ENCODE measurements at places on chromosomes 6 and 20. TPM values are rescaled to one million over a fixed set of nuclear protein-coding genes. Genes with fewer than 3 reads are reported as not detected.

DNA sequence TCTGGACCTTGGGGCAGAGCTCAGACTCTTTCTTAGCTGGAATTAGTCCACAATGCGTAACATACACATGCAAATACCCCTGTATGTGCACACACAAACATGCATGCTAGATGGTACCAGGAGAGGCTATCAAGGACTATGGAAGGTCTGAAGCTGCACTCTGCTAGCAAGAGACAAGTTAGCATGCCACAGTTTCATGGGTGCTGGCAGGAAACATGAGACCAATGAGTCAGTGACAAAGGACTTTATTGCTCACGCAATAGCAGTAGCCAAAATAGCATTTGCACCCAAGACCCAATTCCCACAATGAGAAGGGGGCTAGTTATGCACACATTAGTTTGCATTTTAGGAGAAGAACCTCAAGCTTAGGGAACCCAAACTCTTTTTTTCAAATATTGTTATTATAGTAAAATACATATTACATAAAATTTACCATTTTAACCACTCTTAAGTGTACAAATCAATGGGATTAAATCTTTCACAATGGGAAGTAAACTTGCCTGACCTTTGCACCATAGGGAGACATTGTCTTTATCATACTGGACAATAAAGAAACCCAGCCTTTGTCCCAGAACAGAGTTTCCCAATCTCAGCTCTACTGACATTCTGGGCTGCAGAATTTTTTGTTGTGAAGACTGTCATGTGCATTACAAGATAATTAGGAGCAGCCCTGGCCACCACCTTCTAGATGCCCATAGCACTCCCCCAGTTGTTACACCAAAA is 69.1 kb downstream of the NRSN1 start:
- no peak for DNase-seq

DNA sequence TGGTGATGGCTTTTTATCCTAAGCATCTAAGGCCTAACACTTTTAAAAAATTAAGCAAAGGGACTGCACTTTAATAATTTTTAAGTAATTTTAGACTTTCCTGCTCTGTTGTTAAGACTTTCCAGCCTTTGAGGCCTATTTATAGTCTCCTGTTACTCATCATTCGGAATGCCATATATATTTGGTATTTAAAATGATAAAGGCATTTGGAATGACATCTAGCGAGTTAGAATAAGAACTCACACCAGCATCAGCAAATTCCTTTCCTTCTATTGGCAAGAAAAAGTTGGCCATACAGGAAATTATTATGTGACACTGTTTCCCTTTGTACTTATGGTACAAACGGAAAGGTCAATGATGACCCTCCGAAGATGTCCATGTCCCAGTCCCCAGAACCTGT is 88.1 kb upstream of the STMND1 start:
- DNase-seq, result peak; percentile 30

DNA sequence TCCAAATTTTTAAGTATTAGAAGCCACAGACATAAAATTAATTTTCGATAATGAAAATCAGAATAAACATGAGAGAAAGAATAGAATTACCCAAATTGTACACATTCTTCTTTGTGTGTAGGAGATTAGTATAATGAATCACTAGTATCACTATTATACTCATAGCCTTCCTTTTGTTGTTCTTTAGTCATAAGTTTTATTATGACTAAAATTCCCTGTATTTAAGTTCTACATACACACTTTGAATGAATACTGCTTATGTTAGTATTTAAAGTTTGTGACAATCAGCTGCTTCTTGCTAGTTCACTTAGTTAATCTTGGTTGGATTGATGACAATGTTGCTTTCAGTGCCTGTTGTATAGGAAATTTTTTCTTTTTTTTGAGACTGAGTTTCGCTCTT is 72.7 kb downstream of the CCDC170 start:
- no peak for DNase-seq

DNA sequence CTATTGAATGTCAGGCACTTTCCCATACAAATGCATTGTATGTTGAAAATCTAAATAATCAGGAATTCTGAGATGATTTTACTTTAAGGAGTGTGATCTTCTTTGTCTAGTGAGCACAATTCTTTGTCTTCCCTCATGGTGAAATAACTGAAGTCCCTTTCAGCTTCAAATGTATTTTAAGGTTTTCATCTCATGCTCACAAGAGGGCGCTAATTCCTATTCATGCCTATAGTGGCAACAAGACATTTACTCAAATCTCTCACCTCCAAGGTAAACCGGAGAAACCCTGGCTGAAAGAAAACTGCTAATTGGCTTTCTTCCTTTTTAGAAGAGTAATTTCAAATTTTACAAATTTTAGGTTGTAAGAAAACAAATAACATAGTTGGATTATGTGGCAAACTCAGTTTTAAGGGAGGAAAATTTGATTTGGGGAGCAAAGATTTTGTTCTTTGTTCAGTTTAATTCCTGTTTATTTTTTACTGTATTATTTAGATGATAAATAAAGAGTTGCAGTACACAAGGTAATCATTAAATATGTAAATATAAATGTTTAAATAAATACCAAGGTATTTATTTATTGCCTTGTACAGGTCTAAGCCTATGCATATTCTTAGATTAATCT is 69.1 kb downstream of the SLC35F1 start:
- DNase-seq, result peak; percentile 64

- DNase-seq, result peak; percentile 91
Measured at GRCh38 chr6:84979541-84979940, 215.1 kb upstream of the TBX18 start.

GRCh38 chr6:107741191-107741680 is 82.9 kb downstream of the SCML4 start:
- DNase-seq, result no peak

GRCh38 chr6:20976391-20976918 is 442.2 kb downstream of the CDKAL1 start:
- no peak for DNase-seq

- DNase-seq, result no peak
Measured at GRCh38 chr6:111118826-111119225, 31.5 kb downstream of the SLC16A10 start.

DNA sequence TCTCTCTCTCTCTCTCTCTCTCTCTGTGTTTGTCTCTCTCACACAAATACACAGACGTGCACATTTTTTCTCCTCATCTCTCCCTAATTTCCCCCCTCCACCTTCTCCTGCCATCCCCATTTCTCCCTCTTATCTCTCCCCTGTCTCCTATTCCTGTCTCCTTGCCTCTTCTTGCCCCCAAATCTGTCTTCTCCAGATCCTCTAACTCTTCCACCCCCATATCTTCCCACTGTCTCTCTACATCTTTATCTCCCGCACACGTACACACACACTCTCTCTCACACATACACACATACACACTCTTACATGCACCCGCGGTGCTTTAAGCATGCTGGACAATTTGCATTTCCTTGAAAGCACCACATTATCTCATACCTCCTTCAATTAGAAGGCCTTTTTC is 15.9 kb downstream of the KIZ start:
- no peak for DNase-seq

GRCh38 chr6:137352859-137353258 is 133.7 kb upstream of the IFNGR1 start:
- DNase-seq, result no peak

DNA sequence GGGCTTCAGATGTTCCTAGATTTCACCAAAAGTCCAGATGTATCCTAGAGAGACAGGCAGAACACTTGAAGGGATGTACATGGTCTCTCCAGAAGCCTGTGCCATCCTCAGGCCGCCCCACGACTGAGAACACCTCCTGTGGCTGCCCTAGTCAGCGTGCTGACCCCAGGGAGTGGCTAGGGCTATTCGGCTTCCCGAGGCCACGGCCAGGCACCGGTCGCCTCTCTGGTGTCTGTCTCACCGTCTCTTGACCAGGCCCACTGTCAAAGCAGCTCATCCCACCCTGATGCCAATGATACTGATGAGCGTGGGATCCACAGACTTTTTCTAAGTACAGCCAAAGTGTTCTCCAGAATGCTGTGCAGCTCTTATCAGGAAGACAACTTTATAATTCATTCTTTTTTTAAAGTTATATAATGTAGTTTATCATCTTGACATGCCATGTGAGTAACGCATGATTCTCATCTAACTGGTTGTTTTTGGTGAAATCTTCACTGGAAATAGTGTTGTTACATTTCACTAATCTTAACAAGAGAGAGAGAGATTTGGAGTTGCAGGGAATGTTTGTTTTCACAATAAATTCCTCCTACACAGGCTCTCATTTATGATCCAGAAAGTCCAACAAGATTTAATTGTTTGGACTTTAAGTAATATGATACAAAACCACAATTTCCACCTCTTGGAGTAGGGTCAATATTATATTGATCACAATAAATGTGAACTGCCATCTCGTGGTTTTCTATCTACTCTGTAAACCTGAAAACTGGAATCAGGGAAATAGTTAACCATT is 41.7 kb upstream of the KLHL31 start:
- DNase-seq, result no peak

DNA sequence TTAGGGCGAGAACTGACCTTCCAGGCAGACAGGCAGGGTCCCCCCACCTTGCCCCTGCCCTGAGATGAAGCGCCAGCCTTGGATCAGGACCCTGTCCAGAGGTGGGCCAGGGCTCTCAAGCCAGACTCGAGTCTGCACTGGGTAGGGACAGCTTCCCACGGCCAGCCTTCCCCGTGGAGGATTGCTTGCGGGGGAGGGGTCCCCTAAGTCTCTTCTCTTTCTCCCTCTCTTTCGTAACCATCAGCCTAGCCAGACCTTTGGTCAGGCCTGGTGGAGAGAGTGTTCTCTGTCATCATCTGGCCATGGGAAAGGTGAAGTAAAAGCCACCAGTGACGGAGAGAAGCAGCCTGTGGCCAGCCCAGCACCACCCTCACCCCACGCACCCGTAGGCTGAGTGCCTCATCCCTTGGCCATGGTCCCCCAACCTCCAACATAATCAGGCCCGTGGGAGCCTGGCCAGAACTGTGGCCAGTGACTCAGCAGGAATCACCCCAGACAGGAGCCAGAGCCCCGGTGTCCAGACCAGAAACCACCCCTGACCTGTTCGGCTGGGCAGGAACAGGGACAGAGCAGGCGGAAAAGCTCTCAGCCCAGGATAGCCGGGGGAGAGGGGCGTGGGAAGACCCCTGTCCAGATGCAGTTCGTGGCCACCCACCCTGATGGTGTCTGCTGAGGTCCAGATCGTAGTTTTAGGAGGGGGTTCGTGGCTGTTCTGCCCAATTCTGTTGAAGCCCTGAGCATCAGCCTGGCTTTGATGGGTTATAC is 47.1 kb downstream of the SNAI1 start:
- DNase-seq, result peak; percentile 90

- no peak for DNase-seq
Measured at GRCh38 chr6:118280210-118280609, 267.9 kb upstream of the PLN start.

DNA sequence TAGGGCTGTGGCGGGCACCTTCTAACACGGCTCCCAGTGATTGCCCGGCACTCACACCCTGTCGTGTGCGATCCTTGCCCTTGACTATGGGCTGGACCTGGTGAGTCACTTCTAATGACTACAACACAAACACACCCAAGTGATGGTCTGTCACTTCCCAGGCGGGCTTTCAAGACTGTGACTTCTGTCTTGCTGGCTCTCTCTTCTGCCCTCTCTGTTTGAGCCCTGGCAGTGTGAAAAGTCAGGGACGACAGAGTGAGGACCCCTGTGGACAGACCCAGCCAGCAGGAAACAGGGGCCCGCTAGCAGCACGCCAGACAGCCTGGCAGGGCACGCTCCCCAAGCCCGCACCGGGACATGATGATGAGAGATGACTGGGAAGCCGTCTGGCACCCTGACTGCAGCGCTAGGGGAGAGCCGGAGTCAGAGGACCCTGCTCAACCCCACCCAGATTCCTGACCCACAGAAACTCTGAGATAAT is 43.0 kb downstream of the KIF16B start:
- peak; percentile 6 for DNase-seq

GRCh38 chr6:148874698-148875293 is 128.0 kb downstream of the UST start:
- DNase-seq, result no peak

Gene WFDC10B
- not detected for total RNA-seq

Gene SLC22A23
- total RNA-seq, result 70.6 TPM

Gene ETV7
- 0.09 TPM for total RNA-seq

Gene CGAS
- 8.7 TPM for total RNA-seq

Gene CALHM4
- total RNA-seq, result not detected

Gene TFAP2B
- total RNA-seq, result under 0.01 TPM

Gene BACH2
- 1.3 TPM for total RNA-seq

Gene RANBP9
- 23.3 TPM for total RNA-seq

Gene PPP1R10
- 19.4 TPM for total RNA-seq

Gene TLDC2
- 0.14 TPM for total RNA-seq
